ENCODE measurements at places on chromosomes 11 and 22.

DNA sequence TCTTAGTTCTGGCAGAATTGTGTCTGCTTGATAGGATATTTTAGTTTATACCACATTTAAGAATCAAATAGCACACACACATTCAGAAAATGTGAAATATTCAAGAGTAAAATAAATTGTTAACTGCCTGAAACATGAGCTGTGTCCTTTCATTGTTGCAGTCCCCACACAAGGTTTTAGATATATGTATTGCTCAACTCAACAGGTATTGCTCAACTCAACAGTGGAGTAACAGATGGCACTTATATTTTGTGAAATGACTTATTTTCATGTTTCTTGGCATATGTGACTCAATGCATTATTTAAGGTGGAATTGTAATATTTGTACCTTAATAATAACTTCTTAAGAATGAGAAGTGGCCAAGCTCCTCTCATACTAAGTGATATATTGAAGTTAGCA lies 760.3 kb downstream of the CNTN5 start:
- no peak for DNase-seq

DNA sequence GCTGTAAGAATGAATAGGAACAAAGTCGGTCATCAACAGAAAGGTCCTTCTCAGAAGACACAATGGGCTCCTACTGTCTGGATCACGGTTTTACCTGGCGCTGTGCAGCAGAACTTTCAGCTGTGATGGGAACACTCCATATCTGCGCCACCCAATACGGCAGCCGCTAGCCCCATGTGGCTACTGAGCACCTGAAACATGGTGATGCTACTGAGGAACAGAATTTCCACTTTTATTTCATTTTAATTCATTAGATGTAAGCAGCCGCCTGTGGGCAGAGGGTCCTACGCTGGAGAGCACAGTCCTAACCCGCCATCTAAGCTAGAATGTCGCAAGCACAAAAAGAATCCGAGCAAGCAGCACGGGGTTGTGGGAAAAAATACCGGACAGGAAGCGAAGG lies 2.7 kb downstream of the SULT4A1 start:
- no peak for DNase-seq

GRCh38 chr22:23061471-23062280 lies 8.6 kb upstream of the GNAZ start:
- DNase-seq: no peak

- no peak for DNase-seq
Observed at GRCh38 chr11:106160494-106160893, 83.0 kb downstream of the AASDHPPT start.

DNA sequence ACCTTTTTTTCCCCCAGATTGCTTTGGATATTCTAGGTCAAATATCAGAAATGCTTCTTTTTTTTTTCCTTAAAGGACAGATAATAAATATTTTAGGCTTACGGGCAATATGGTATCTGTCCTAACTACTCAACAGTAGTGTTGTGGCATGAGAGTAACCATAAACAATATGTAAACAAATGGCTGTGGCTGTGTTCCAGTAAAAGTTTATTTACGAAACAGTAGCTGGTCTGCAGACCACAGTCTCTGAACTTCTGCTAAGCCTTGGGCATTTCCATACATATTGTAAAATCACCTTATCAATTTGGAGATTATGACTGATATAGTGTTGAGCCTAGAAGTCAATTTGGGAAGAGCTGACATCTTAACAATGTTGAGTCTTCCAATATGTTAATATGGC lies 139.0 kb upstream of the PITPNB start:
- no peak for DNase-seq

DNA sequence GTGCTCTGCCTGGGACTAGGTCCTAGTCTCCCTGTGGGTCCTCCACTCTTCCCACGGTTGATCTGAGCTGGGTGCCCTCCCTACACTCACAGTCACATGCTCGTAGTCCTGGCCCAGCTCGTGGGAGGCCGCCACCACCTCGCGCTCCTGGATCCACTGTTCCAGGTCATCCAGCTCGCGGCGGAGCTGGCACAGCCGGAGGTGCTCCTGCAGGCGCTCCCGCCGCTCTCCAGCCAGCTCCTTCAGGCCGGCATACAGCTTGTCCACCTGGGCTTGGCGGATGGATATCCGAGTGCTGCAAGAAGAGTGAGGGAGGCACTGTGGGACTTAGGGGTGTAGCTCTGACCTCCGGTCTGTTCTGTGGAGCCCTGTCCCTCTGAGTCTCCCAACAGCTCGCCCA lies 14.8 kb upstream of the RBM4B start:
- no peak for DNase-seq

- DNase-seq: no peak
Observed at GRCh38 chr11:96072592-96072991, 148.7 kb upstream of the MTMR2 start.

DNA sequence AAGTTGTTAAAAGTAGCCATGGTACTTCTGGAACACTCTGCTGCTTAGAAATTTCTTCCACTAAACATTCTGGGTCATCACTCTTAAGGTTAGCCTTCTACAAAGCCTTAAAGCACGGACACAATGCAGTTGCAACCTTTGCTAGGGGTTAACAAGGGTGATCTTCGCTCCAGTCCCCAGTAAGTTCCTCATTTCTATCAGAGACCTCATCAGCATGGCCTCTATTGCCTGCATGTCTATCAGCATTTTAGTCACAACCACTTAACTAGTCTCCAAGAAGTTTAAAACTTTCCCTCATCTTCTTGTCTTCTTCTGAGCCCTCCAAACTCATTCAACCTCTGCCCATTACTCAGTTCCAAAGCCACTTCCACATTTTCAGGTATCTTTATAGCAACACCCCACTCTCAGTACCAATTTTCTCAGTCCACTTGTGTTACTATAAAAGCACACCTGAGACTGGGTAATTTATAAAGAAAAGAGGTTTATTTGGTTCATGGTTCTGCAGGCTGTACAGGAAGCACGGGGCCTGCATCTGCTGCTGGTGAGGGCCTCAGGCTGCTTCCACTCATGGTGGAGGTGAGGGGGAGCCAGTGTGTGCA lies 48.7 kb upstream of the TH start:
- DNase-seq: no peak

DNA sequence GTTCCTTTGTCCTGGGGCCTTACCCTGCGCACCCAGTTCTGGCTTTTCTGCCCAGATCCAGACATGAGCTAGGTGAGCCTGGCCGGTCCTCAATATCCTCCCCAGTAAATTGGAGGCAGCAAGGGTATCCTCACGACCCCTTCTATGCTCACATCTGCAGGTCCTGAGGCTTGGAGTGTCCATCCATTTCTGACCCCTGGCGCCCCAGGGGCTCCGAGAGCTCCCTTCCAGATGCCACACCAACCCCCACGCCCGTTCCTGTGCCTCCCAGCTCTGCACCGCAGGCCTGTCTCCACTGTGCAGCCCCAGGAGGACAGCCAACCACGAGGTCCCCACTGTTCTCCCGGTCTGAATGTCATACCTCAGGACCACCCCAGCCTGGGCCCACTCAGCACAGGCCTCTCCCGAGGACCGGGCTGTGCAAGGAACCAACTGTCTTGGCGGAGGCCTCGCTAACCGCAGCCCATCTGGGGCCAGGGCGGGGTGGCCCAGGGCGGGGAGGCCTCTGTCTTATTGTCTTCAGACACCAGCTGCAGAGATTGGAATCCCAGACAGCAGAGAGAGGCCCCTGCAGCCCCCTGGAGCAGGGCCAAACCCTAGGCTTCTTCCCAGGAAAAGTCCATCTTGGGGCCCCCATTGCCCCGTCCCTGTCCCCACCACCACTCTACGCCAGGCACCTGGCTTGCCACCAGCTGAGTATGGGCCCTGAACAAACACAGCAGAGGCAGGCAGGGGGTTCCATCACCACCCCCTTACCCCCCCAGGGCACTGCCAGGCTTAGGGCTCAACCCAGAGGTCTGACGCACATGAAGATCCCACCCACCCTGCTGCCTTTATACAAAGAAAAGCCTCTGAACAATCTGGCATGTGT lies 39.3 kb downstream of the ALX4 start:
- DNase-seq: no peak

DNA sequence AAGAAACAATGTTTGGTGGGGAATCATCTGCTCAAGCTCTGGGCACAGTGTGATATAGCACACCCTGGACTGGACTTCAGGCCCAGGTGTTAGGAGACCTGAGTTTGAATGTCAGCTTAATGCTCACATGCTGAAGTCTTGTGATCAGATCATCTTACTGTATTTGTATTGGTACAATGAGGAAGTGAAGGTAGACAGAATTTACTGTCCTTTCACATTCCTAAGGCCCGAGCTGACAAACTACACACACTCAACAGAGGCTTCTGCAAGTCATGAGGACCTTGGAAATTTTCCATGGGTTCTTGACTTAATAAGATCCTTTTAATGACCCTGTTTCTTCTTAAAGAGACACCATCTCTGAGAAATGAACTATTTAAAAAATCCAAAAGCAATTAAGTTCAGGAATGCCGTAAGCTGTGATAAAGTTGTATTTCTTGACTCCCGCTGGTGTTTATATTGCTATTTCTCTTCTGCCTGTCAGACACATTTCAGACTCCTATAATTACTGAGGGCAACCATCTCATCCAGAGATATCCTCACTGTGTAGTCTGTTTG lies 802.0 kb downstream of the DLG2 start:
- no peak for DNase-seq

DNA sequence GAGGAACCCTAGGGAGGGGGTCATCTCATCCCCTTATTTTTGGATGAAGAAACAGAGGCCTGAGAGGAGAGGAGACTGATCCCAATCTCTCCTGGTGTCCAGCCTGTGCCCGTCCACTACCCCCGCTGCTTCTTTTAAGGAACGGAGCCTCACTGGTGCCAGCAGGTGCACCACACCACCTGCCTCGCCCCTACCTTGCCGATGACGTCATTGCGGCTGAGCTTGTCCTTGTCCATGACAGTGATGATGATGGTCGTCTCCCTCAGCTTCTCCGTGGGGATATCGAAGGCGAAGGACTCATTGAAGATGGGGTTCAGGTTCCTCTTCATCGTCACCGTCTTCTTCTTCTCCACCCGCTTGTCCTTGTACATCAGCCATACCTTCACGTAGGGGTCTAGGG lies 14.3 kb downstream of the LRRC10B start:
- no peak for DNase-seq

DNA sequence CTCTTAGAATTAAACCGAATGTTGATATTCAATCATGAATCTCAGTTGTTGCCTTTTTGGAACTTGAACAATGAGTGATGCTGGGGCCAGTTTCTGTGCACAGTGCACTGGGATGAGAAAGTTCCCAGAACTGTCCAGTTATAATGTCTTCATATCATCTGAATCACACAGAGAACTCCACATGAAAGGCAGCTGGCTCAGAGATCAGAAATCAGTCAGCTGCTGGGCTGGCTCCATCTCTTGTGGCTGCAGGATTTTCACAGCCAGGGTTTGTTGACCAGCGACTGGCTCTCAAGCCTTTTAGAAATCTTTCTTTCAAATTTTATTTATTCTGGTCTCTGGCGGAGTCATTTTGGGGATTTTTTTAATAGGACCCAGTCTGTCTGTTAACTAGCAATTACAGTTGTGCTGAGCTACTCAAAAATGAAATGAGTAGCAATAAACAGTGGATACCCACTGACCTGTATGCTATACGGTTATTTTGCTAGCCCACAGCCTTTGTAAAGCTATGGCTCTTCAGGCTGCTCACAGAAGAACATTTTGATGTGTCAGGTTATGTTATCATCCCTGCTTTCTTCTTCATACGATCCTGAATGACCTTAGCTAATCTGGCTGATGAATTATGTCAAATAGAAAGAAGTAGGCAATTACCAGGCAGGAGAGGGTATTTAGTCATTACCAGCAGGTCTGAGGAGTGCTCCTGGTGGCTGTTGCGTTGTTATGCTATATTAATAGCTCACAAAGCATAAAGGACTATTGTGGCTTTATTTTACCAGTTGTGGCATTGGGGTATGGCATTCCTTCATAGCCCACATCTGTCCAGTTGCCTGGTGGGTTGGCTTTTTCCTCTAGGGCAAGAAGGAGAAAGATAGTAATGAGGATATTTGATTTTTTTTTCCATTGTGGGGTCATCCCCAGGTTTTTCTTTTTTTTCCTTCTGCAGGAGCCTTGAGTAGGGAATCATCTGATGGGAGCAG lies 3.6 kb downstream of the FAT3 start:
- DNase-seq: no peak

- no peak for DNase-seq
Observed at GRCh38 chr11:121024989-121025388, 1.1 kb downstream of the TBCEL start.

DNA sequence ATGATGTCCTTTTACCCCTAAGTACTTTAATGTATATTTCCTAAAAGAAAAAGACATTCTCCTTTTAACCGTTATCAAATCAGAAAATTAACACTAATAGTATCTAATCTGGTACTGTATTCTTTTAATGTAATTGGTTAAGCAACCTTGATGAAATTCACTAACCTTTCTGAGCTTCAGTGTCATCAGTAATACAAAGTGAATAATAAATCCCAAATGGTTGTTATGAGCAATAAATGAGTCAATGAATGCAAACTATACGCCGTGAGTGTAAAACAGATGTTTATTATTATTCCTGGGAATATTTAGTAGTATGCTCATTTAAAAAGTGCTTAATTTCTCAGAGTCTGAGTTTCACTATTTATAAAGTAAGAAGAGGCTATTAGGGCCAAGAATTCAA lies 21.5 kb downstream of the UEVLD start:
- DNase-seq: no peak

DNA sequence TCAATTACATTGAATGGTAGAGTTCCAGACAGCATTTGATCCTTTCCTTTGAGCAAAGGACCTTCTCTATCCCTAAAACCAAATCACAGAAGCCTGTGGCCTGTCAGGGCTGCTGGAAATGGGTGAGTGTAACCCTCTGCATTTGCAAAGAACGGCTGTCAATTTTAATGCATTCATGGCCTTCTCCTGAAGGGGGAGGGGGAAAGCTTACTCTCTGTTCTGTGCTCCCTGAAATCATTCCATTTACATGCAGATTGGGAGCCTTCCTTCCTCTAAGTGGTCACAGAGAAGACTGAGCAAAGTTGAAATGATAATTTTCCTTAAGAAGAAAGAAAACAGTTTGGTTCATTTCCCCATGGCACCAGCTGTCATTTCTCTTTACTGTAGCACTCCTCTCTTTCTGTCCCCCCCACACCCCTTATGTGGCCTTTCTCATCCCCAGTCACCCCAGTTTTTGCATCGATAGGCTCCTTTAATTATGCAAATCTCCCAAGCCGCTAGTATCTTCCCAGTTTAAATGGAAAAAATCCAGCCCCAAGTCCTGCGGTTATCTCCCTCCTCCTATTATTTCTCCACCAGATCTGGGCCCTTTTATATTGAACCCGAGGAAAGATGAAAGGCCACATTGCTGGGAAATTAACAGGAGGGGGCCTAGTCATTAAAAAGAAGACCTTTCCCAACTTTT lies 109.4 kb upstream of the KIRREL3 start:
- no peak for DNase-seq
